Memory B cell (primary cell): ENCODE measurements at places on chromosomes 5 and 9.

DNA sequence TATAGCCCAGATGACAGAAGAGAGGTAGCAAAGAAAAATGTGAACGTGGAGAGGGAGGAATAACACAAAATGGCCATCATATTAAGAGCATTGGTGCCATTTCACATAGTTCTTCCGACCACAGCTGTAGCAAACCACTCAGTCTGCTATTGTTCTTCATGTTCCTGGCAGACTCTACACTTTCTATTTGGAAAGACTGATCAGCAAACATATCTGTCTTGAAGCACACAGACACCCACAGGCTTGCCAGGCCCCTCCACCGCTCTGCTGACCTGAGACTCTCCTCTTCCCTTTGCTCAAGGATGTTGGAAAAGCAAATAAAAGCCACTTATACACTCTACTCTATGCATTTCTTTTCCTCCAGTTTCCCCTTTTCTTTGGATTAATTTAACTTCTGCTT, 298.0 kb downstream of the FBXL7 start:
- H3K4me3 ChIP-seq, result no peak overlapping the region
- no peaks in the 10 kb centered on the region for H3K27me3 ChIP-seq
- H3K4me1 ChIP-seq, result no peaks in the 10 kb centered on the region
- no peak for DNase-seq
- no peaks in the 10 kb centered on the region for H3K36me3 ChIP-seq
- no peak overlapping the region for H3K27ac ChIP-seq

DNA sequence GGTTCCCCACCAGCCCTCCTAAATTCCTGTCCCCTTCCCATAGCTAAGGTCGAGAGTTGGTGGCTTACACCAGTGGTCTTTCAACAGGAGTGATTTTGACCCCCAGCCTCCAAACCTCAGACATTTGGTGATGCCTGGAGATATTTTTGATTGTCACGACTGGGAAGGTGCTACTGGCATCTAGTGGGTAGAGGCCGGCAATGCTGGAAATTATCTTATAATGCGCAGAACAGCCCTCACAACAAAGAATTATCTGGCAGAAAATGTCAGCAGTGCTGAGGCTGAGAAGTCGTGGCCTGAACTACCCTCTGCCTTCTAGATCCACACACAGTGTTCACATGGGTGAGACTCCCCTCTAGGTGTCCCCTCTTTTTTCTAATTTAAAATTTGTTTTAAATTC, 69.6 kb downstream of the IL31RA start:
- no peak overlapping the region for H3K27ac ChIP-seq
- H3K4me1 ChIP-seq, result peaks cover 11% of the 10 kb centered on the region
- DNase-seq, result no peak

GRCh38 chr5:139425497-139425896, 13.8 kb downstream of the DNAJC18 start:
- peaks cover 4% of the 10 kb centered on the region for H3K4me1 ChIP-seq
- peaks cover 11% of the 10 kb centered on the region for H3K36me3 ChIP-seq
- no peak for DNase-seq
- no peak overlapping the region for H3K27ac ChIP-seq

- peaks cover 1% of the 10 kb centered on the region for H3K36me3 ChIP-seq
- no peak for DNase-seq
- peaks cover 15% of the 10 kb centered on the region for H3K27me3 ChIP-seq
- peaks cover 3% of the 10 kb centered on the region for H3K4me1 ChIP-seq
Observed at GRCh38 chr9:89078860-89079259, 87.6 kb downstream of the S1PR3 start.

- no peaks in the 10 kb centered on the region for H3K4me1 ChIP-seq
- H3K27ac ChIP-seq, result no peak overlapping the region
- no peaks in the 10 kb centered on the region for H3K36me3 ChIP-seq
- no peak overlapping the region for H3K4me3 ChIP-seq
Observed at GRCh38 chr5:160445132-160445531, 23.5 kb downstream of the PTTG1 start.

GRCh38 chr5:113813466-113813865, 300.0 kb downstream of the YTHDC2 start:
- no peaks in the 10 kb centered on the region for H3K36me3 ChIP-seq
- no peak overlapping the region for H3K4me3 ChIP-seq
- H3K4me1 ChIP-seq, result no peaks in the 10 kb centered on the region
- no peak for DNase-seq
- H3K27me3 ChIP-seq, result no peaks in the 10 kb centered on the region
- H3K27ac ChIP-seq, result no peak overlapping the region

DNA sequence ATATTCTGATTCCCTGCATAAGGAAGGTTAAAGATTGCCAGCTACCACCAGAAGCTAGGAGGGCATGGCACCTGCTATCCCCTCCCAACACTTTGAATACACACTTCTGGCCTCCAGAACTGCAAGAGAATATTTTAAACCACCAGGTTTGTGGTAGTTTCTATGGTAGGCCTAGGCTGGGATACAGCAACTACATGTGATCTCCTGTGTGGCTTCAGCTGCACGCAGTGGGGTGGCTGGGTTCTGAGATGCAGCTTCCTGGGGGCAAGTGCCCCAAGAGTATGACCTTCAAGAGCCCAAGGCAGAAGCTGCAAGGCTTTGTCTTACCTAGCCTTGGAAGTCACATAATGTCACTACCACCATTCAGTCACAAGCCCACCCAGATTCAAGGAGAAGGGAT, 39.6 kb downstream of the GCNT4 start:
- no peak overlapping the region for H3K27ac ChIP-seq
- no peaks in the 10 kb centered on the region for H3K4me1 ChIP-seq
- no peak for DNase-seq
- H3K4me3 ChIP-seq, result no peak overlapping the region

GRCh38 chr5:2442496-2443354, 308.8 kb downstream of the IRX2 start:
- no peak overlapping the region for H3K4me3 ChIP-seq
- no peaks in the 10 kb centered on the region for H3K27me3 ChIP-seq
- no peak overlapping the region for H3K27ac ChIP-seq

- no peaks in the 10 kb centered on the region for H3K27me3 ChIP-seq
- H3K4me3 ChIP-seq, result no peak overlapping the region
- H3K4me1 ChIP-seq, result peaks cover 6% of the 10 kb centered on the region
- H3K36me3 ChIP-seq, result no peaks in the 10 kb centered on the region
- no peak overlapping the region for H3K27ac ChIP-seq
Observed at GRCh38 chr5:125558016-125558415, 811.6 kb upstream of the ZNF608 start.

DNA sequence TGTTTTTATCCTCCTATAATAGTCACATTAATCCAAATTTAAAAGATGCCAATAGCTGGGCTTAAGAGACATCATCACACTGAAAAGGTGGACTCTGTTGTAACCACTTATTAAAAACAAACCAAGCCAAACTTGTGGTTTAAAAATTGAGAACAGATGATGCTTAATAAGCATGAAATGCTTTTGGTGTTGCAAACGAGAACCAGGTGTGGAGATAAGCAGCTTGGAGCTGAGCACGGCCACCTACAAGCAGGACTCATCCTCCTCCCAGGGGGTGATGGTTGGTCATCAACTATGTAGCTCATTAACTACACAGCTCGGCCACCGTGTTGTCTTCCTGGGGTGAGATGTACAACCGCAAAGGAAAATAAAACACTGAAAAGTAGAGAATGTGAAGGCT, 154.4 kb downstream of the NPR3 start:
- no peak for DNase-seq
- H3K27ac ChIP-seq, result no peak overlapping the region
- H3K4me3 ChIP-seq, result no peak overlapping the region
- H3K27me3 ChIP-seq, result no peaks in the 10 kb centered on the region

DNA sequence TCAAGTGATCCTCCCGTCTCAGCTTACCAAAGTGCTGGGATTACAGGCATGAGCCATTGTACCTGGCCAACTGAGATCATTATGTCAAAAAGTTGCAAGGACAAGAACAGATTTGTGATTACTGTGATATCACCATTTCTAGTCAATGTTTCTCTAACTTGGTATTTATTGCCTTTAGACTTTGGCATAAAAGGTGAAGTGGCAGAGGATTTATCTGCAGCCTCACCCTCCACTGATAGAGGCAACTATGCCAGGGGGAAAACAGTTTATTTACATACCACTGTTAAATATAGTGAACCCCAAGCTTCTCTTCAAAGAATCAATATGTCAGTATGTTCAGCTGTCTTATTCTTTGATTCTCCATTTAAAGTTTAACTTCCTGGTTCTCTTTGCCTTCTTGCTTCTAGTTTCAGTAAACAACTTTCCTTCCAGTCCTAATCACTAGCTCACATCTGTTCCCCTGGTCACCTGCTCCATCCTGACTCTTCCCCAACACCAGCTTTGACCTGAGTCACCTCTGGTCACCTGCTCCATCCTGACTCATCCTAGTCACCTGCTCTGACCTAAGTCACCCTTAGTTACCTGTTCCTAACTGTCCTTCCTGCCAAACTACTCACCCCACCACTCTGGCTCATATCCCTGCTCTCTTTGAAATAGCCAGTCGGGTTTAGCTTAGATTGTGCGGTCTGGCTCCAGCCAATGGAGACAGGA, 29.9 kb downstream of the SEMA6A start:
- no peak for DNase-seq
- no peaks in the 10 kb centered on the region for H3K4me1 ChIP-seq
- no peak overlapping the region for H3K4me3 ChIP-seq
- no peak overlapping the region for H3K27ac ChIP-seq

- no peak for DNase-seq
- no peaks in the 10 kb centered on the region for H3K27me3 ChIP-seq
- H3K36me3 ChIP-seq, result peaks cover 1% of the 10 kb centered on the region
- H3K4me3 ChIP-seq, result no peak overlapping the region
Observed at GRCh38 chr5:14156650-14157492, 13.7 kb downstream of the TRIO start.

DNA sequence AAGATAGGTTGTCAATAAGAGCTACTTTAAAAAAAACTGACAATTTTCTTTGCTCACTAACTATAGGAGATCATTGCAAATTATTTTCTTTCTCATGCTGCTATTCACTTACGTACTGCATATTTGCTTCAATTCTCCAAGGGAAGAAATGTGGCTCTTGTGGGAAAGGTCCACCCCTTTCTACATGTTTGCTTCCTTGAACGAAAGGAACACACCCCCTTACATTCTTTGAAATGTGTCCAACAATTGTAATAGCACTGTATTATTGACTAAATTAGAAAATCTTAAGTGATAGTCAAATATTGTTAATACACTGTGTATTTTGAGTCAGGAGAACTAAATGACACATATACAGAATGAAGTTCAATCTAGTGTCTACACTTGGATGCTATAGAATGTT, 5.2 kb downstream of the MEF2C start:
- peak overlapping the region; percentile 74 for H3K4me3 ChIP-seq
- H3K4me1 ChIP-seq, result peaks cover 27% of the 10 kb centered on the region
- DNase-seq, result no peak
- no peaks in the 10 kb centered on the region for H3K27me3 ChIP-seq
- peaks cover 7% of the 10 kb centered on the region for H3K36me3 ChIP-seq
- H3K27ac ChIP-seq, result peak overlapping the region; percentile 81

DNA sequence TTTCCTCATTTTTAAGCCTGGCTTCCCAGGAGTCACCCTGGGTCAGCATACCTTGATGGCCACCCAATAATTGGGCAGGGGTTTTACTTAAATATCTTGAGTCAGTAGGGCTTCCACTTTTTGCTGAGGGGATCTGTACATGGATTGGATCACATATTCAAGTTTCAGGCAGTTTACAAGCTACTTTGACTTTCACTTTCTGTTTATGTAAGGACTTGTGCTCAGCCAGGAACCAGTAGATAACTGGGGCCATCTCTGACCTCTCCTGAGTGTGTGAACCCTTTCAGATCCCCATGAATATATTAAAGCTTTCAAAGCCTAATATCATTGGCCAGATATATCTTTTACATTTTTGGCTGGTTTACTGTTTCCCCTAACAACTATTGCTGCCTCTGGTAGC, 45.1 kb downstream of the SLCO6A1 start:
- H3K27ac ChIP-seq, result no peak overlapping the region
- DNase-seq, result no peak
- H3K4me3 ChIP-seq, result no peak overlapping the region
- no peaks in the 10 kb centered on the region for H3K4me1 ChIP-seq
- no peaks in the 10 kb centered on the region for H3K36me3 ChIP-seq

GRCh38 chr9:2227144-2227867, 212.2 kb downstream of the SMARCA2 start:
- H3K27ac ChIP-seq, result no peak overlapping the region
- H3K36me3 ChIP-seq, result no peaks in the 10 kb centered on the region
- H3K4me1 ChIP-seq, result peaks cover 13% of the 10 kb centered on the region
- H3K27me3 ChIP-seq, result no peaks in the 10 kb centered on the region

- H3K4me3 ChIP-seq, result no peak overlapping the region
- H3K27ac ChIP-seq, result no peak overlapping the region
- H3K27me3 ChIP-seq, result no peaks in the 10 kb centered on the region
- H3K36me3 ChIP-seq, result no peaks in the 10 kb centered on the region
Observed at GRCh38 chr9:13588151-13589033, 308.9 kb upstream of the MPDZ start.

- H3K27ac ChIP-seq, result no peak overlapping the region
- no peaks in the 10 kb centered on the region for H3K27me3 ChIP-seq
- DNase-seq, result no peak
- H3K4me3 ChIP-seq, result no peak overlapping the region
- no peaks in the 10 kb centered on the region for H3K36me3 ChIP-seq
Observed at GRCh38 chr5:81782811-81783210, 31.9 kb upstream of the SSBP2 start.

DNA sequence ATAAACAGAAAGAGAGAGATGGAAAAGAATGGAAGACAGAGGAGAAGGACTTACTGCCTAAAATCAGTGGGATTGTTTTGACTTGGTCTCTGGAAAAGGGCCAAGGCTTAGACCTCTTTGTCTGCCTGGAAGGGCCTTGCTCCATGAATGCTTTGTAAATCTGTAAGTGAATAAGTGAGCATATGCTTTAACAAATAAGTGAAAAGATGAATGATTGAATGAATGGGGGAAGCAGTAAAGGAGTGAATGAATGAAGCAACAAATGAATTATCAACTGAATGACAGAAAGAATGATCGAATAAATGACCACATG, 5.5 kb downstream of the KCNIP1 start:
- DNase-seq, result no peak
- H3K27me3 ChIP-seq, result peaks cover 11% of the 10 kb centered on the region
- H3K27ac ChIP-seq, result no peak overlapping the region
- H3K4me1 ChIP-seq, result no peaks in the 10 kb centered on the region
- H3K36me3 ChIP-seq, result no peaks in the 10 kb centered on the region

- H3K4me3 ChIP-seq, result no peak overlapping the region
- no peak overlapping the region for H3K27ac ChIP-seq
- H3K27me3 ChIP-seq, result peaks cover 9% of the 10 kb centered on the region
- H3K4me1 ChIP-seq, result no peaks in the 10 kb centered on the region
- no peak for DNase-seq
Observed at GRCh38 chr5:141825791-141826560, 52.2 kb downstream of the PCDH1 start.

- peaks cover 17% of the 10 kb centered on the region for H3K27me3 ChIP-seq
- no peaks in the 10 kb centered on the region for H3K4me1 ChIP-seq
- H3K27ac ChIP-seq, result no peak overlapping the region
- no peaks in the 10 kb centered on the region for H3K36me3 ChIP-seq
Observed at GRCh38 chr9:32843295-32843694, 60.0 kb downstream of the TMEM215 start.

- H3K4me1 ChIP-seq, result peaks cover 4% of the 10 kb centered on the region
- peaks cover 27% of the 10 kb centered on the region for H3K27me3 ChIP-seq
- H3K36me3 ChIP-seq, result no peaks in the 10 kb centered on the region
Observed at GRCh38 chr5:171484460-171484899, 65.0 kb downstream of the FGF18 start.

- DNase-seq, result peak; percentile 67
- no peak overlapping the region for H3K4me3 ChIP-seq
- H3K27ac ChIP-seq, result no peak overlapping the region
- peaks cover 6% of the 10 kb centered on the region for H3K36me3 ChIP-seq
- H3K27me3 ChIP-seq, result no peaks in the 10 kb centered on the region
Observed at GRCh38 chr5:178234750-178235587, 2.4 kb upstream of the PHYKPL start.
